Stimulated activated CD8-positive, alpha-beta memory T cell treated with anti-CD3 and anti-CD28 coated beads, Interleukin-2, amount 100 ng/mL, for 1 hour (primary cell): ENCODE measurements at places on chromosomes 6 and 20.

GRCh38 chr20:31740208-31740607 is 1.1 kb downstream of the TPX2 start:
- no peak for DNase-seq

DNA sequence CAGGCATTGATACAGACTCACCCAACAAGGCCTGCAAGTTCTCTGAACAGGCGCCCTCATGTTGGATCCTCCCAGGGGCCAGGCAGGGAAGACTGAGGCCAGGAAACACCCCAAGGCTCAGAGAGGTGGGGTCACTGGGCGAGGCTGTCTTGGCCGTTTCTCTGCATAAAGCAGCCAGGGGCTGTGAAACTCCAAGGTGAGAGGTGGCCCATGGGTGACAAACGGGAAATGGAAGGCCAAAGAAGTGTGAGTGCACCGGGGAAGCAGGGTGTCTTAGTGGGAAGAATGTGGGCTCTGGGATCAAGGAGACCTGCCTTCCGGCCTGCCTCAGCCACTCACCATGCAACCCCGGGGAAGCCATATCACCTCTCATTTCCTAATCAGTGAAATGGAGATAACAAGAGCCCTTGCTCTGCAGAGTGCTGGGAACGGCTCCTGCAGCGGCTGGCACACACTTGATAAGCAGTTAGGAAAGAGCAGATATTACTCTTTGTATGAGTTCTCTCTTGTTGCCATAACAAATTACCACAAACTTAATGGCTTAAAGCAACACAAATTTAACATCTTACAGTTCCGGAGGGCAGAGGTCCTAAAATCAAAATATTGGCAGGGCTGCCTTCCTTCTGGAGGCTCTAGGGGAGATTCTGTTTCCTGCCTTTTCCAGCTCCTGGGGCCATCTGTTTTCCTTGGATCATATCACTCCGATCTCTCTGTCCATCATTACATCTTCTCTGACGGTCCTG is 168.6 kb downstream of the NFATC2 start:
- DNase-seq: no peak

GRCh38 chr6:126909493-126909892 is 209.0 kb upstream of the RSPO3 start:
- no peak for DNase-seq

DNA sequence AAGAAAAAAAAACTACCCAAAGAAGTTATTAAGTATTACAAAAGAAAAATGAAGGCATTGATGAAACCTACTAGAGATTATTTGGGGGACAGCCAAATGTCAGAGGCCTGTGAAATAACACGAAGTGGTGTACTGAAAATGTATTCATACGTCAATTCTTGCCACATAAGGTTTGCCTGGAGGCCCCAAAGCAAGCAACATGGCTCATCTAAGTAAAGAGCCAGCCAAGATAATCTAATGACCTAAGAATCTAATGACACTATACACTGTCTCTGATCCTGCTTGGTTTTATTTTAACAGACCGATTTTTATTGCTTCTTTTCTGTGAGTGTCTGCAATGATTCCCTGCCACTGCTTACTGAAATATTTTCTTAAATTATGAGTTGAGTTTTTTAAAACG is 34.7 kb downstream of the FILIP1 start:
- no peak for DNase-seq

DNA sequence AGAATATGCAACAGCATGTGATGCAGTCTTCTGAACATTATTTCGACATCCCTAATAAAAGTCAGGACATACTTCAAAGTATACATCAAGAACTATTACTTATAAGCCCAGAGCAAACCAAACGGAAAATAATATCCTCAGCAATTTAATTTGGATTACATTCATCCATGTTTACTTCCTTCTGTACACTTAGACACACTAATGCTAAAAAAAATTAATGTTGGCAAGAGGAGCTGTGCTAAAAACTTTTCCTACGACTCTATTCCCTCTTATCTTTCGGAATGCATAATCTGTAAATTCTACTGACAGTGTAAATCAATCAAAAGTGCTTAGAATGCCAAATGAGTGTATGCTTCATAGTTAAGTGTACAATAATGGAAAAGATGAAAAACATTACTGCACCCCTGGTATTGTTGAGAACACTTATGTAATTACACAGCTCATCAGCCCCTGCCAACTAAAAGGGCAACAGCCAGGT is 301.2 kb upstream of the HSF2 start:
- DNase-seq: no peak

- no peak for DNase-seq
Observed at GRCh38 chr6:79842376-79843040, 104.8 kb downstream of the ELOVL4 start.

- DNase-seq: no peak
Observed at GRCh38 chr6:70060680-70061079, 194.3 kb downstream of the COL19A1 start.

GRCh38 chr20:17642404-17643269 is 39.4 kb downstream of the RRBP1 start:
- no peak for DNase-seq

- DNase-seq: peak; percentile 23
Observed at GRCh38 chr20:59495894-59496510, 108.3 kb upstream of the PHACTR3 start.

GRCh38 chr6:23184351-23184750 is 615.0 kb downstream of the HDGFL1 start:
- DNase-seq: no peak

DNA sequence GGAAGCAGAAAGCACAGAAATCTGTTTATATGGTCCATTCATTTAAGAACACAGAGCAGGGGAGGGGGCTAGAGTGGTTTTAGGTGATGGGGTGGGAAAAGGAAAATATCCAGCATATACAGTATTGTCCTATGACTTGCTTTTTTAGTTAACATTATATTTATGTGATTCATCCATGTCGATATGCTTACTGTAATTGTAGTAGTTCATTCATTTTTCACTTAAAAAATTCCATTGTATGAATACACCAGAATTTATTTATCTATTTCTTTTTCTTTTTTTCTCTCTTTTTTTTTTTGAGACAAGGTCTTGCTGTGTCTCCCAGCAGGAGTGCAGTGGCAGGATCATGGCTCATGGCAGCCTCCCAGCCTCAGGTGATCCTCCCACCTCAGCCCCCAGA is 9.6 kb upstream of the PRIM2 start:
- no peak for DNase-seq

DNA sequence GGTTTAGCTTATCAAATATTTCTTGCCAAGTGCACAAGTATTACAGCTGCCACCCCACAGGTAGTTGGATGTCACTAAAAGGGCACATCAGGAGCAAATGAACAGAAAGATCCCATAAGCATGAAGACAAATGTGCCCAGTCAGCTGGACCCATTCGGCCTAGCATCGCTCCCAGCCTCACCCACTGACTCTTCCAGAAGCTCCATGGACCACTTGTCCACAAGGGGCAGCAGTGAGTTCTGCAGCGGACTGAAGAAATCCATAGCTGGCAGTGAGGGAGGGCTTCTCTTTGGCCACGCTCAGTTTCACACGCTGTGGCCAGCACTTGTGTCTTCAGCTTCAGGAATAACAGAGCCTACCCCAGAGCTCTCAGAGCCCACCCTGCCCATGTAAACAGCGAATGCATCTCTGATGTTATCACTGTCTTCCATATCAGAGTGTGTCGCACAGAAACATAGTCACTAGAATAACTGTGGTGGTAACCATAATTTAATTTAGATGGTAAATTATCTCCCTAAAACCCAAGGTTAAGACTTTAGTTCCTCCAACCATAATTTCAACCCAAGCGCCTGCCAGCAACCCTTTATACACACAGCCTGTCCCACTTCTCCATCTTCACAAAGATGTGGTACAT is 15.8 kb downstream of the CGA start:
- DNase-seq: peak; percentile 9

GRCh38 chr6:17877895-17878440 is 109.5 kb downstream of the KIF13A start:
- DNase-seq: no peak

- no peak for DNase-seq
Observed at GRCh38 chr6:89310929-89311328, 4.2 kb downstream of the GABRR2 start.

GRCh38 chr20:54344832-54345231 is 130.6 kb upstream of the DOK5 start:
- no peak for DNase-seq

- no peak for DNase-seq
Observed at GRCh38 chr20:47814632-47815415, 29.5 kb upstream of the SULF2 start.

DNA sequence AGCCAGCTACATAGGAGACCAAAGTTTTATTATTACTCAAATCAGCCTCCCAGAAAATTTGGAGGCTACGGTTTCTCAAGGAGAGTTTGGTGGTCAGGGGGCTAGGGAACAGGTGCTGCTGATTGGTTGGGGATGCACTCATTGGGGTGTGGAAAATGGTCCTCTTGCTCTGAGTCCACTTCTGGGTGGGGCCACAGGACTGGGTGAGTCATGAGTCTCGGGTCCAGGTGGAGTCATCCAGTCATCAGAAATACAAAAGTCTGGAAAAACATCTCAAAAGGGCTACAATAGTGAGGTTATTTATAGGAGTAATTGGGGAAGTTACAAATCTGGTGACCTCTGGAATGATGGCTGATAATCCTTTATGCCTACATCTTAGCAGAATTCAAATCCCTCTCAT is 54.3 kb upstream of the SLC22A16 start:
- no peak for DNase-seq

GRCh38 chr6:110246900-110247546 is 66.8 kb downstream of the CDC40 start:
- no peak for DNase-seq

GRCh38 chr20:62272200-62272599 is 30.6 kb upstream of the ADRM1 start:
- no peak for DNase-seq
